ENCODE measurements at places on chromosomes 13 and 19.
A peak's percentile ranks its signal among the peaks of the same experiment; 100 is the strongest.

GRCh38 chr19:28980236-28980868 lies 232.6 kb downstream of the UQCRFS1 start:
- no peak for DNase-seq

GRCh38 chr19:13172346-13173138 lies 22.3 kb downstream of the IER2 start:
- DNase-seq = peak; percentile 43

GRCh38 chr13:112431734-112432133 lies 55.6 kb downstream of the SPACA7 start:
- no peak for DNase-seq

- DNase-seq = no peak
Measured at GRCh38 chr13:66775196-66775595, 454.9 kb downstream of the PCDH9 start.

GRCh38 chr13:38730332-38730731 lies 43.5 kb downstream of the FREM2 start:
- DNase-seq = no peak

DNA sequence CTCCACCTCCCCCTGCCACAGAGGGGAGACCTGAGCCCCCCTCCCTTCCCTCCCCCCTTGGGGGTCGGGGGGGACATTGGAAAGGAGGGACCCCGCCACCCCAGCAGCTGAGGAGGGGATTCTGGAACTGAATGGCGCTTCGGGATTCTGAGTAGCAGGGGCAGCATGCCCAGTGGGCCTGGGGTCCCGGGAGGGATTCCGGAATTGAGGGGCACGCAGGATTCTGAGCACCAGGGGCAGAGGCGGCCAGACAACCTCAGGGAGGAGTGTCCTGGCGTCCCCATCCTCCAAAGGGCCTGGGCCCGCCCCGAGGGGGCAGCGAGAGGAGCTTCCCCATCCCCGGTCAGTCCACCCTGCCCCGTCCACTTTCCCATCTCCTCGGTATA lies 2.4 kb upstream of the APOE start:
- no peak for DNase-seq

- DNase-seq = no peak
Measured at GRCh38 chr13:20363603-20364002, 131.5 kb upstream of the GJB6 start.

- no peak for DNase-seq
Measured at GRCh38 chr13:99237981-99238662, 20.1 kb downstream of the GPR18 start.

GRCh38 chr13:90896002-90896401 lies 451.5 kb upstream of the MIR17HG start:
- no peak for DNase-seq

DNA sequence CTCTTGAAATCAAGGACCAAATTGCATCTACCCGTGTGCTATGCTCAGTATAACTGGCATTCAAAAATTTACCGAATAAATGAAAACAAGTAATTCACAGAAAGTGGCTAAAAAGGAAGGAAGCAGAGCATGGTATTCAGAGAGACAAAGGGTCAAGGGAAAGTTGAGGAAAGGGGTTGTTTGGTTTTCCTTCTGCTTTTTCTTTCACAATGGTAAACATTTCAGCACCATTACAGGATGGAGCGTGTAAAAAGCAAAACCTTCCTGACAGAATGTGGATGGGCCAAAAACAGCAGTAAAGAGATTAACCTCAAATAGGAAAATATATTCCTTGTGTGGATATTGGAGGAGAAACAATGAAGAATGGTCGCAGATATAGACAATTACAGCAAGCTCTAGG lies 14.8 kb downstream of the DIAPH3 start:
- no peak for DNase-seq

GRCh38 chr13:38636761-38637160 lies 50.1 kb upstream of the FREM2 start:
- peak; percentile 36 for DNase-seq

- peak; percentile 36 for DNase-seq
Measured at GRCh38 chr13:35978607-35979316, 152.4 kb downstream of the DCLK1 start.

- no peak for DNase-seq
Measured at GRCh38 chr19:10881403-10882107, 10.2 kb downstream of the CARM1 start.

- no peak for DNase-seq
Measured at GRCh38 chr19:45222724-45223123, 22.5 kb downstream of the EXOC3L2 start.

DNA sequence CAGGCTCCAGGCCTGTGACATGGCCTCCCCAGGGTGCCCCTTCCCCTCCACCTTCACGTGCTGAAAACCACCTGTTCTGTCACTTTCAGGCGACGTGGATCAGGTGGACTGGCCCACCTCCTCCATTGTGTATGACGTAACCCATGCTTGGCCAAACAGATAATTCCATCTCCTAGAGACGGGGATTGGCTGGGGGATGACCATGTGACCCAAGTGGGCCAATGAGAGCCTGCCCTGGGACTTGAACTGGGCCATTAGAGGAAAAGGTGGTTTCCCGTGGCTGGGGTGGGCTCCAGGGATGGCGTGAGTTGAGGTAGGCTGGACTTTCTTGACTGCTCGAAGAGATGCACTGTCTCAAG lies 3.6 kb upstream of the ADAMTSL5 start:
- DNase-seq = no peak

Data from T47D (cell line).